ENCODE measurements at places on chromosomes 2 and 18.

DNA sequence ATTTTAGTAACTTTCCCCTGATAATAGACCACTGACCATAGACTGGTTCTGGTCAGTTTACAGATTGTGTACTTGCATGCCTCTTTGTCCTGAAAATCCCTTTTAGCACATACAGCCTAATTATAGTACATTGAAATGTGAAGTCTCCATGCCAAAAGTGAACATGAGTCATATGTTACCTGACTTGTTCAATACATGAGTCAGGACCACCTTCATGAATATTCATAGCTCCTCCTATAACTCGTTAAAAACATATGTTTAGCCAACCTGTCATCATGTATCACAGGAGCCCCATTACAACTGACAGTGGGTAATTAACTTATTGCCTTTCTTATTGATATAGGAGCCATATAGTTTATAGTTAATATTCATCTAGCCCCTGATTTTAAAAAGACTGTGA lies 78.6 kb downstream of the SH3YL1 start:
- DNase-seq: no peak

DNA sequence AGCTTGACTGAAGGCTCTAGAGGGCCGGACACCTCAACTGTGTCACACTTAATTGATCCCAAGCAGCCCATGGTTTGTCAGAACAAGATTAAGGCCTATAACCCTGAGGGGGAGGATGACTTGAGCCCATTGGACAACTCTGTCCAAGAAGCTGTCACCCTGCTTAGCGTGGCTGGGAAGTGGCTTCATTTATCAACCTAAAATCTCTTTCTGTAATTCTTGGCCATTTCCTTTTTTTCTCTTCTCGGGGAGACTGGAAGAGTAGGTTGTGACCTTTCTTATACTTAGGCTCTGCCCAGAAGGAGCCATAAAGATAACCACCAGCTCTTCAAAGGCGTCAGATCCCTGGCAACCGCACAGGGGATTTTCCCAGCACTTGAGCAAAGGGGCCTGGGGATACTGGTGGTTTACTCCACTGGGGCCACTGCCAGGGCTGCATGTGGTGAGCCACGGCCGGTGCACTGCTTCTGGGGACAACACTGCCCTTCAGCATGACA lies 265.5 kb downstream of the CYRIA start:
- DNase-seq: no peak

GRCh38 chr2:65681503-65681902 lies 249.1 kb upstream of the SPRED2 start:
- no peak for DNase-seq

GRCh38 chr2:23380562-23381065 lies 4.4 kb upstream of the KLHL29 start:
- DNase-seq: no peak

DNA sequence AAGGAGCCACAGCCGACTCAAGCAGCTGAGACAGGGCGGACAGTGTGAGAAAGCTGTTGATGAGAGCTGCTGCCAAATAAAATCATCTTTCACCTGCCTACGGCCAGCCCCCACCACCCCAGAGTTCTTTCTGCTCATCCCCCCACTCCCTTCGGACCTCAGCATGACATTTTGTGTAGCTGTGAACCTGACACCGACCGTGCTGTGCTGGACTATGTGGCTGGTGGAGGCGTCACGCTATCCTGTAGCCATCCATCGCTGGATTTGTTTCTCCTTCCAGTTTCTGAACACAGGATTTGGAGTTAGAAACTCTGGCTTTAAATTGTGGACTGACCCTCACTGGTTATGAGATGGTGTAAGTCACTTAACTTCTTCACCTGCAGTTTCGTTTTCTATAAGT lies 317.3 kb downstream of the DCDC2C start:
- DNase-seq: no peak

GRCh38 chr2:3189076-3189591 lies 188.5 kb downstream of the EIPR1 start:
- DNase-seq: no peak

DNA sequence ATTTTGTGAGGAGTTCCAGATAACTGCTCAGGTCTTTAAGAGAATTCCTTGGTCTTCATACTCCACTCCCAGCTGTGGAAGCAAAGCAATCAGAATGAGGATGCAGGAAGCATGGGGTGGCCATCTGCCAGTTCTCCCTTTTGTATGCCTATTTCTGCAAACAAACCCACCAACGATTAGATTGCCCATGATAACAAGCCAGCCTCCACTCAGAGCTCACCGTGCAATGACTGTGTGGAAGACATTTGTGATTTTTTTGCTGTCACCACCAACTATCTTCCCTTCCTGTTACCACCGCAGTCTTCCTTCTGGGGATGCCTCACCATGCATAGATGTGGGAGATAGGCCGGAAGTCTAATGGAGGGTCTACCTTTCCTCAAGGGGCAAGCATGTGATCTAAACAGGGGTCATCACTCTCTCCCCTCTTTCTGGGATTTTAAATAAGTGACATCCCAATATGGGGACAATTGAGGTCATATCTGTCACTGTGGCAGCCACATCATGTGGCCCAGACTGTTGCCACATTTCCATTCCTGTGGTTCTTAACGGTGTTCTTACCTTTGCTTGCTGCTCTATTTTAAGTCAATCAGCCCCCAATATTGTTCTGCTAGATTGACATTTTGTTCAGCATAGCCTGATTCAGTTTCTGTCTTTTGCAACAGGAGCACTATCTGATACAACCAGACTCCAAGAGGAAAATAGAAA lies 4.4 kb downstream of the AFF3 start:
- DNase-seq: no peak

GRCh38 chr2:96485751-96486651 lies 19.2 kb downstream of the NEURL3 start:
- DNase-seq: peak; percentile 47

GRCh38 chr2:48248251-48248933 lies 281.6 kb upstream of the STON1 start:
- no peak for DNase-seq

DNA sequence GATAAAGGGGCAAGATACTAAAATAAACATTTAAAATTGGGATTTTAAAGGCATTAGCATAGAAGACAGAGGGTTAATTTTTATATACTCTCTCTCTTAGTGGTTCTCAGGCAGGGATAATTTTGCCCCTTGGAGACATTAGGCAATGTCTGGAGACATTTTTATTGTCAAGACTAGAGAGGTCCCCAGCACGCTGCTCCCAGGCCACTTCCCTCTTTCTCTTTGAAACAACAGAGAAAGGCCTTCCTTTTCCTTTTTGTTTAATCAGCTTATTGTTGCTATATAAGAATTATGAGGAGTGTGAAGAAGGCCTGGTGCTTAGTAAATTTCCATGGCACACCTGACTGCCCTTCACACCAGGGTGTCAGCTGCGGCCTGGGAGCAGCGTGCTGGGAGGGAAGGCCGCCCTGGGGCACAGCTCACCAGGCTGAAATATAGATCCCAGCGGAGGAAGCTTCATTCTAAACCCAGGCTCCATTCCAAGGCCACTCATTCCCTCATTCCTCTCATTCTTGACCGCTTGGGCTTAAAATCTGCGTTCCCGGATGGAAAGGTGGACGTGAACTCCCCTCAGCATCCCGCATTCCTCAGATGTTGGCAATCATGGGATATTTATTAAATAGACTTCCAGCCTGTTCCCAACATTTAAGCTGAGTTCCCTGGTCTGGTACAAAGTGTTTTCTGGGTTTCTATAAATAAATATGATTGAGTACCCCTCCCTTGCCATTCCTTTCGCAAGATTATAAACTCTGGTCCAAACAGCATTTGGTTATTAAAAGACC lies 22.5 kb downstream of the SLC14A2 start:
- no peak for DNase-seq

- DNase-seq: no peak
Measured at GRCh38 chr2:127358044-127358443, 29.7 kb downstream of the MAP3K2 start.

DNA sequence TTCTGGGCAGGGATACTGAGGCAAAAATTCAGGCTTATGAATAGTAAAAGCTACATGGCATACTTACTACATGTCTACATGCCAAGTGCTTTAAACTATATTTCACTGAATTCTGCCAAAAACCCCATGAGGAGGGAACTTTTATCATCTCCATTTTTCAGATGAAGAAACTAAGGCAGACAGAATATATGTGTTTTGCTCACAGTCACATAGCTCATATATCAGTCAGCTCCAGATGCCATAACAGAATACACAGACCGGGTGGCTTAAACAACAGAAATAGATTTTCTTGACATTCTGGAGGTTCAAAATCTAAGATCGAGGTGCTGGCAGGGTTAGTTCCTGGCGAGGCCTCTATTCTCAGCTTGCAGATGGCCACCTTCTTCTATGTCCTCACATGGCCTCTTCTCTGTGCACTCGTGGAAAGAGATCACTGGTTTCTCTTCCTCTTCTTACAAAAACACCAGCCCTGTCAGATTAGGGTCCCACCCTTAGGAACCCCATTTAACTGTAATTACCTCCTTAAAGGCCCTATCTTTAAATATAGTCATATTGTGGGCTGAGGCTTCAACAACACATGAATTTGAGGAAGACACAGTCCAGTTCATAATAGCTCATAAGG lies 27.1 kb upstream of the CREB1 start:
- no peak for DNase-seq

DNA sequence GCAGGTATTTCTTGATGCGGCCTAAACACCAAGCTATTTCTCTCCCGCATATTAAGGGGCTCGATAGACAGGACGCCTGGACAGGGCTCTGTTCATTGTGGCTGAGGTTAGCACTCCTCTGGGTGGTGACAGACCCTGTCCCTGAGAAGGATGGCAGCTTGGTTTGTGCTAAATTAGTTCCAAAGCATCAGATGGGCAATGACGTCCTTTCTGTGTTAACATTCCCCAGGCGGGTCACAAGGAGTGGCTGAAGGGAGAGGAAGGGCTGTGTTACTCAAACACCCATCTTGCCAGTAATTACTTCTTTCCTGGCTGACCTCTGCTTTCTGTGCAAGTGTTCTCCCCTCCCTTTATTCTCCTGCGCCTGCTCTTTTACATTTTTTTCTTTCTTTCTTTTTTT lies 75.0 kb downstream of the TMEM247 start:
- DNase-seq: no peak

- DNase-seq: no peak
Measured at GRCh38 chr18:23634692-23635091, 28.0 kb downstream of the ANKRD29 start.

- no peak for DNase-seq
Measured at GRCh38 chr2:71385012-71385411, 53.4 kb downstream of the ZNF638 start.

- DNase-seq: no peak
Measured at GRCh38 chr18:9348079-9348671, 13.6 kb downstream of the TWSG1 start.

DNA sequence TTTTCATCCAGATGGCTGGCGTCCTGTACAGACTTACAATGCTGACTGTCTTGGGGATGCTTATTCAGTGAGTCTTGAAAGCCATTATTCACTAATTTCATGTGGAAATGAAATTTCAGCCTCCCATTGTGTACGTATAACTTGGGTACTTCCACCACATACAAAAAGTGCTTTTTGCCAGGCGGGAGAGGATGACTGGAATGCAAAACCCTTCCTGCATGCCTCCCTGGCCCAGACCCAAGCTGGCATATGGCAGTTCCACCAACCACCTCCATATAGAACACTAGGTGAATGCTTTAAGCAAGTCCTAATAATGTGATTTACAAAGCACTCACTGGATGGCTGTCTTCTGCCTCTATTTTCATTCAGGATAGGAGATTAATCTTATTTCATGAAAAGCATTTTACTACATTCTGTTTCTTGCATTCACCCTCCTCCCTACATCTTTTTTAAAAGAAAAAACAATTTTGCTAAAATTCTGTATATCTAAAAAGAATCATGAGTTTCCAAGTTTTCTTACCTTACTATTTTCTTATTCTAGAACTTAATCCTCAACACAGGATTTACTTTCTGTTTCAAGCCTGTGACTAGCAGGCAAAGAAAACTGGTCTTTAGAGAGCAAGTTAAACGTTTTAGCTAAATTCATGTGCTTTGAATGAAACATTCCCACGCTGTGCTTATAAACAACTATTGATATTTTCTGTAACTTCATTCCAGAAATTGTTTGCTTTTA lies 327.6 kb downstream of the NCKAP5 start:
- DNase-seq: no peak

- DNase-seq: no peak
Measured at GRCh38 chr18:54004828-54005227, 219.6 kb downstream of the MBD2 start.

- DNase-seq: no peak
Measured at GRCh38 chr2:134976074-134976702, 57.6 kb downstream of the CCNT2 start.

DNA sequence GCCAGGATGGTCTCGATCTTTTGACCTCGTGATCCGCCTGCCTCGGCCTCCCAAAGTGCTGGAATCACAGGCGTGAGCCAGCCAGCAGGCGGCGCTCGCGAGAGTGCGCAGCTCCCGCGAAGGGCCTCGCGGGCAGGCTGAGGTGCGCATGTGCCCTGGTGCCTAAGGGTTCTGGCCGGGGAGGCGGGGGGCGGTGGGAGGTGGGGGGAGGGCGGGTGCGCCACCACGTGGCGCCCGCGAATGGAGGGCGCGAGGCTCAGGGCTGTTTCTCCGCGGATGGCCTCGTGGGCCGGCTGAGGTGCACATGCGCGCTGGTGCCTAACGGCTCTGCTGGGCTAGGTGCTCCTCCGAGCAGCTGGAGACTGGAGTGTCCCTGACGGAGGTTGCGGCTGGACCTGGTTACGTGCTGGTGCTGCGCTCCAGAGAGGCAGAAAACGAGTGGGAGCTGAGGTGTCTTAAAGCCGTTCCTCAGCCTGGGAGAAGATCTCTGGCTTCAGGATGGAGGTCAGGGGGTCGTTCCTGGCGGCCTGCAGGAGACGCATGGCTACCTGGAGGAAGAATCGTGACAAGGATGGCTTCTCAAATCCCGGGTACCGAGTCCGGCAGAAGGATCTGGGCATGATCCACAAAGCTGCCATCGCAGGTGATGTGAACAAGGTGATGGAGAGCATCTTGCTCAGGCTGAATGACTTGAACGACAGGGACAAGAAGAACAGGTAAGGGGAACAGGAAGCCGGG lies at the start of gene ANKRD62:
Gene ANKRD62, plus strand, starts transcription at position 324 of the 738 bp plus-strand sequence. Its CDS starts 175 bp downstream, at position 499.
- no peak for DNase-seq

- no peak for DNase-seq
Measured at GRCh38 chr2:31381601-31382000, 32.9 kb downstream of the XDH start.

GRCh38 chr2:143719406-143719805 lies 590.2 kb downstream of the ARHGAP15 start:
- no peak for DNase-seq

GRCh38 chr2:240303896-240304745 lies 131.3 kb upstream of the GPC1 start:
- DNase-seq: no peak

DNA sequence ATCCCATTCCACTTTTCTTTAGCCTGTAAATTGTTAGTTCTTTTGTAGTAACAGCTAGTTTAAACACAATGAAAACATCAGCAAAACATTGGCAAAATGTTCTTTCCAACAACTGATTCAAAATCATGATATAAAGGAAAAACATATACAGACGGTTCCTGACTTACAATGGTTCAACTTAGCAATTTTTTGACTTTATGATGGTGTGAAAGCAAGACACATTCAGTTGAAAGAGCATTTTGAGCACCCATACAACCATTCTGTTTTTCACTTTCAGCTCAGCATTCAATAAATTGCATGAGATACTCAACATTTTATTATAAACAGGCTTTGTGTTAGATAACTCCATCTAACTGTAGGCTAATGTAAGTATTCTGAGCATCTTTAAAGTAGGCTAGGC lies 185.1 kb downstream of the NOL4 start:
- DNase-seq: no peak

All from stimulated activated CD8-positive, alpha-beta memory T cell treated with anti-CD3 and anti-CD28 coated beads, Interleukin-4, amount 100 ng/mL, for 1 hour (primary cell).